ENCODE measurements at places on chromosomes 1 and 21.

- no peak for DNase-seq
These were observed 6.1 kb upstream of the RABGAP1L start for GRCh38 chr1:174153085-174153824.

GRCh38 chr1:243667591-243667990, 182.5 kb downstream of the AKT3 start:
- no peak for DNase-seq

GRCh38 chr1:147505568-147505967, 35.7 kb upstream of the BCL9 start:
- DNase-seq = no peak

GRCh38 chr1:221875004-221875330, 133.1 kb upstream of the DUSP10 start:
- DNase-seq = no peak

DNA sequence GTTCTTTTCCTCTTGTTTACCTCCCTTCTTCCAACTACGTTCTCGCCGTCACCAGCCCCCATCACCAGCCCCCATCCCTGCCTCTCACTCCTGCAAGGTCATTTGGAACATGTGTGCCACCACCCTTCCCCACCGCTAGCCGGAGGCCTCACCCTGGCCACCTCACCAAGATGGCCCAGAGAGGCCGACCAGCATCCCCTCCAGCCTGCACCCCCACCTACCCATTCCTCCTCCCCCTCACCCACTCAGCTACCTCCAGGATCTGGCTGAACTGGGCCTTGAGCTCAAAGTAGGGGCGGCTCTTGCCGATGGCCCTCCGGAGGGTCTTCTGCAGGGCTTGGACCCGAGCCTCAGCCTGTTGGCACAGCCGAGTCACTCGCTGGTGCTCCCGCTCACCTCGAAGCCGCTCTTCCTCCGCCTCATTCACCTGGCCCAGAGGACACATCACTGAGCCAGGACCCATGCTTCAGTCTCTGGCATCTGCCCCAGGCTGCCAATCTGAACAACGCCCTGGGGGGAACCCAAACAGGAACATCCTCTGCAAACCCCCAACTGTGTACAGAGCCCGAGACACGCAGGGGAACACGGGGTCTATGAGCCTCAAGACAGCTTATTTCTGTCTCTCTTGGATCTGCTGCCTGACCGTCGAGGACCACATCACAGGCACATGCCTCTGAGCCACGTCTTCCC, 12.8 kb downstream of the SH3BP5L start:
- DNase-seq = no peak

GRCh38 chr21:17352996-17353655, 159.7 kb upstream of the CXADR start:
- no peak for DNase-seq

DNA sequence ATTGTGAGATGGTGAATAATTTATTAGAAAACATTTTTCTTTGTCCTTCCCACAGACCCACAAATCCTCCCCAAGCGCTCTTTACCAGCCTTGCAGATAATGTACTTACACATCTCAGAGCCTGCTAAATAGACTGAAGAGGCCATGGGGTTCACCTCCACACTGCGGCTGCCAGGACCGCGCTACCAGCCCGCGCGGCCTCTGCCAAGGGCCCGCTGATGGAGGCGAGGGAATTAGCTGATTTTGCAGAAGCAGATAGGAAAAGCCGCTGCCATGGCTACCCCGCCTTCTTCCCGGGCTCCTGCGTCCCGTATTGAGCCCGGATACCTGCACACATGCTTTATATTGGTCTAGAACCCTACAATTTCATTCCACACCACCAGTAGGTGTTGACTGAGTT, 248.0 kb upstream of the FOXD3 start:
- no peak for DNase-seq

DNA sequence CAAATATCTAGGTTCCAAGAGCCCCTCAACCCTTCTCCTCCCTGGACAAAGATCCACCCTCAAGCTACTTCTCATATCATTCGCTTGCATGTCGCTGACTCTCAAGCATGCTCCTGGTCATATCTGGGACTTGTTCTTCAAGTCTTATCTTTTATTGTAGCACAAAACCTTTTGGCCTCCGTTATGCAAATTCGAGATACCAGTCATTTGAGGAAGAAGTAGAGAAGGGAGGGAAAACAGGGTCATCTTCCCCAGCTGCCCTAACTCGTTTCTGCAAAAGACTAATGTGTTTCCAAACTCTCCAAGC, 63.8 kb upstream of the ETS2 start:
- DNase-seq = no peak

Measured in coronary artery (tissue), 2 donors.